ENCODE measurements at places on chromosomes 1 and 21. TPM values are rescaled to one million over a fixed set of nuclear protein-coding genes. Genes with fewer than 3 reads are reported as not detected.

SPTA1 gene
- total RNA-seq, result 0.08 TPM

HLX gene
- total RNA-seq, result 5.0 TPM

DNA sequence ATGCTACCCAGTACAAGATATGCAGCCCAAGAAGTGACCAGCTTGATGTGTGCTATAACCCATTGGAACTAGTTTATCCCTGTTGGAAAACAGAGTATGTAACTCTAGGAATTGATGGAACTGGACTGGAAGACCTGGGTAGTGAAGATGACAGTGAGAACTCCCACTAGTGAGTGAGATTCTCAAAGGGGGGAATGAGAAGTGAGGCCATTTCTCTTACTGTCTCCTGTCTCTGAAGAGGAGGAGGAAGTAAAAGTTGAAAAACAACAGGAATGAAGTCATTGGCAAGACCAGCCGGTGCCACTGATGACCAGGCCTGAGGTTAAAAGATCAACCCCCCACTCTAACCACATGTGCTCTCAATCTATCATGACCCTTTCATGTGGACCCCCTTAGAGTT, 20.9 kb downstream of the PLA2G2F start:
- no peak for DNase-seq

DNA sequence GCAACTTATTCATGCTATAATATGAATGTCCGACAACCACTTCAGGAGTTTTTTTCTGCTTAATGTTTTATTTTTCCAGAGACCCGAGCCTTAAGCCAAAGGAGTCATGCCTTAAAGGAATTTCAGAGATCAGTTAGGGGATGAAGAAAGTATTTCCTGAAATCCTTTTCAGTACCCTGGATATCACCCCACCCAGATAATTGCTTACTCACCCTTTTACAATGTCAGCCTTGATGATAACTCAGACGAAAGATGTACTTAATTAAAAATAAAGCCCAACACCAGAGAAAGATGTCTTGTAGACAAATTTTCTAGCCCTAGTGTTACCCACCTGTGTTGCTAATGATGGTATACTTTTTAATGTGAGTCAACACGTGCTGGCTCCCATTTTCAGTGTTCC, 124.1 kb downstream of the XCL2 start:
- no peak for DNase-seq

GPR61 gene
- not detected for total RNA-seq

DNA sequence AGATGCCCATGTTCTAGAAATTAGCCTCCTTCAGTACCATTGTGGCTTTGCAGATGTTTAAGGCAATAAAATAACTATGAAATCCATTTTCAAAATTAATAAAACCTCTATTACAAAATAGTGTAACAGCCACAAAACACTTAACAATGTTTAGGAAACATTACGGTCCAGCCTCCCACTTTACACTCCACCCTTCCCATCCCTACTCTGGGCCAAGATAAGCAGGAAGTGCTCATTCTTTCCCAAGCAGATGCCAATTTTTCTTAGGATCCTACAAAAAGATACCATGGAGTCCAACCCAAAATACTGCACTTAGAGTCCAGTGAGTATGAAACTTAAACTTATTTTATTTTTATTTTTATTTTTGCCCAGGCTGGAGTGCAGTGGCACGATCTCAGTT, 150.8 kb downstream of the NR5A2 start:
- DNase-seq, result no peak

DNA sequence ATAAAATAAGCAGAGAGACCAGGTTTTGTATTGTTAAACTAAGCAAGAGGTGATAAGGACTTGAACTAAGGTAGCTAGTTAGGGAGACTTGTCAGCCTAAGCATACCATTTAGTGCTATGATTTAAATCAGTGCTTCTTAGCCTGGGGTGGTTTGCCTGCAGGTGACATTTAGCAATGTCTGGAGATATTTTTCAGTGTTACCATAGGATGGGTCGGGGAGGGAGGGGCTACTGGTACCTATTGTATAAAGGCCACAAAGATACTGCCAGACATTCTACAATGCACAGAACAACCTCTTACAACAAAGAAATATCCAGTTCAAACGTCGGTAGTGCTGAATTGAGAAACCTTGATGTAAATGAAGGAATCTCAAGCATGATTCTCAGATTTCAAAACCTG, 3.3 kb downstream of the ATP5PB start:
- no peak for DNase-seq

MSH4 gene
- 0.35 TPM for total RNA-seq

SYPL2 gene
- 33.0 TPM for total RNA-seq

Data from Right ventricle myocardium inferior (tissue), 1 donor.